SHP77 (cell line): ENCODE measurements at places on chromosomes 4 and X.

DNA sequence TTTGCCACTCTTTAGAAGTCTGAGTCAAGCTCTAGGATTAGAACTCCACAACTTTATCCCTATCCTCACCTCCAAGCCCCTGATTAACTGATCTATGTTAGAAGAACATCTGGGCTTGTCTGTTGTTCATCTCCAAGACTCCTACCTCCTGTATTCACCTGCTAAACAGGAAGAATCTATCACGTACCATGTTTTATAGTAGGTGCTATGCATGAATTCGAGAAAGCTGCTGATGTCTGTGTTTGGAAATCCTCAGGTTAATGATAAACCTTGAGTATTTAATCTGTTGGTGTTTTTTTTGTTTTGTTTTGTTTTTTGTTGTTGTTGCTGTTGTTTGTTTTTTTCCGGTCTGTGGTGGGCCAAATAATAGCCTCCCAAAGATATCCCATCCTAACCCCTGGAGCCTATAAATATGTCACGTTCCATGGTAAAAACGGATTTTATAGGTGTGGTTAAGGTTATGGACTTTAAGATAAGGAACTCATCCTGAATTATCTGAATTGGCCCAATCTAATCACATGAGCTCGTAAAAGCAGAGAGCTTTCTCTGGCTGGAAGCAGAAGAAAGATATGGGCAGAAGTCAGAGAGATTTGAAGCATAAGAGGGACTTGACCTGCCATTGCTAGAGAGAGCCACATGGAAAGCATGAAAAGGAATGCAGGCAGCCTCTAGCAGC, 101.2 kb upstream of the DUSP21 start:
- DNase-seq: no peak

- DNase-seq: no peak
Observed at GRCh38 chrX:370963-371745, 15.6 kb downstream of the PPP2R3B start.

- no peak for DNase-seq
Observed at GRCh38 chr4:125459531-125459930, 144.8 kb downstream of the FAT4 start.

GRCh38 chr4:121070274-121070673, 2.1 kb downstream of the NDNF start:
- peak; percentile 25 for DNase-seq

DNA sequence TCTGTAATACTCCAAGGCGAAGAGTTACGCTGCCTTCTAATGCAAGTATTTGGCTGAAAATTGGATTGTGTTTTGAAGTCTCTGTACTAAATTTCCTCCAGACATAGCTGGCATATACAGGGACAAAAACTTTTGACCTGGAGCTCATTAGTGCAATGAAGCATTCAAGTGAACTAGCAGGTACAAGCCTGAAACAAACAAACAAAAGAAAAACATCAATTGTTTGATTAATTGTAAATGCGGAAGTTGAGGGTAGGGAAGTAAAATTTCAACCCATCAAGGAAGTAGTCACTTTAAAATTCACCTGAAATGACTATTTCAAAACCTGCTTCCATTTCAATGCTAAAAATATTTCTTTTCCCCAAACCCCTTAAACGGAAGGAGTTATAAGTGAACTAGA, 516.3 kb upstream of the ATOH1 start:
- DNase-seq: no peak

DNA sequence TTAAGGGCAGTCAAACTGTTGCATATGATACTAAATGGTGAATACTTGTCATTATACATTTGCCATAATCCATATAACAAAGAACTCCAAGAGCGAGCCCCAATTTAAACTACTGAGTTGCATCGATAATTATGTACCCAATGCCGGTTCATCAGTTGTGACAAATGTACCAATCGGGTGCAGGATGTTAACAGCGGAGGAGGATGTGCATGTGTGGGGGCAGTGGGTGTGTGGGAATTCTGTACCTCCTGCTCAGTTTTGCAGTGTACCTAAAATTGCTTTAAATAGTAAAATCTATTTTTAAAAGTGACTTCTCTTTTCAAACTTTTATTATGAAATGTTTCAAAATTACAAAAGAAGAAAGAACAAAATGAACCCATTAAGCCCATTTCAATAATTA, 20.8 kb upstream of the CDS1 start:
- no peak for DNase-seq

GRCh38 chr4:31783311-31783710, 1063.1 kb downstream of the PCDH7 start:
- DNase-seq: no peak

- peak; percentile 13 for DNase-seq
Observed at GRCh38 chr4:110510955-110511544, 35.1 kb downstream of the ENPEP start.

GRCh38 chr4:180512801-180513475, 1730.3 kb upstream of the TENM3 start:
- peak; percentile 2 for DNase-seq

GRCh38 chr4:43564591-43564990, 672.1 kb downstream of the GRXCR1 start:
- no peak for DNase-seq

GRCh38 chr4:82611982-82612381, 50.2 kb upstream of the TMEM150C start:
- DNase-seq: no peak

DNA sequence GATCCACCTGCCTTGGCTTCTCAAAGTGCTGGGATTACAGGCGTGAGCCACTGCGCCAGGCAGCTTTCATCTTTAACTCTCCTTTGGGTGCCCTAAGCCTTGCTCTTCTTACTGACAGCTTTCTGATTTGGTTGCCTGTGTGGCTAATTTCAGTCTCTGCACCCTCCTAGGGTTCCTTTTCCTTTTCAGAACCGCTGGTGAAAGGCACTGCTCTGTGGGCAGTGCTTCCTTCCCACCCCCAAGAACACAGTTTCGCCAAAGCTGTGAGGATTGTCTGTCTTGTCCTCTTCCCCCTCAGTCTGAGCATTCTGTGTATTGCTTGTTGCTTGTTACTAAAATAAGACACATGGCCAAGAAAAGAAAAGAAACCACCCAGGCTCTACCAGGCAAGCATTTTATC, 101.4 kb upstream of the FRMPD3 start:
- no peak for DNase-seq

GRCh38 chrX:140933874-140934655, 68.3 kb upstream of the SPANXB1 start:
- DNase-seq: no peak

GRCh38 chr4:152258804-152259708, 276.8 kb downstream of the FBXW7 start:
- DNase-seq: no peak

- DNase-seq: no peak
Observed at GRCh38 chr4:19748519-19749479, 502.9 kb upstream of the SLIT2 start.

DNA sequence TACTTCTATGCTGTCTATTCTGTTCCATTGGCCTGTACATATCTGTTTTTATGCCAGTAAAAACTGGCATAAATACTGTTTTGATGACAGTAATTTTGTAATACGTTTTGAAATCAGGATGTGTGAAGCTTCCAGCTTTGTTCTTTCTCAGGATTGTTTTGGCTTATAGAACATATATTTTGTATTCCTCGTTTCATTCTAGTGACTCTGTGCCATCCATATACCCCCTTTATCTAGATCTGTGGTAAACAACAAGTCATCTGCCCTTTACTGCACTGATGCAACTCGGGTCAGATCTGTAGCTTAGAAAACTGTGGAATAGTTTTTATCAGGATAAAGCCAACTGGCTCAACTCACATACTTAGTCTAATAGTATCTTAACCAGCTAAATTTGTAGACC, 233.7 kb downstream of the PRDM5 start:
- no peak for DNase-seq

GRCh38 chrX:129769467-129770154, 10.1 kb upstream of the SASH3 start:
- no peak for DNase-seq

DNA sequence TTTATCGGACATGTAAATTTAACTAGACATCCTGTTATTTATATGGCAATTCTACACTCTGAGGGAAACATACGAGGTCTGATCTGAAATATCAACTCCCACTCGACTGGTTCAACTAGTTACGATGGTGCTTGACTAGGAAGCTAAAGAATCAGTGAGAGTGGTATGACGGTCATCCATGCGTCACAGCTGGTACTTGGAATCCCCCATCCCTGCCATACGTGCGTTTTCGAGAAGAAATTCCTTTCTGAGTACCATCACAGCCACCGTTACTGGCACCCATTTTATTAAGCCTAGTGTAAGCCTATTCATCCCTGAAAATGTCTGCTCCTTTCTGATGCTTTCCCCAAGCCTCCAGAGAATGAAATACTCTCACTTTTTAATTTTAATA, 695 bp upstream of the PIGA start:
- DNase-seq: peak; percentile 17

DNA sequence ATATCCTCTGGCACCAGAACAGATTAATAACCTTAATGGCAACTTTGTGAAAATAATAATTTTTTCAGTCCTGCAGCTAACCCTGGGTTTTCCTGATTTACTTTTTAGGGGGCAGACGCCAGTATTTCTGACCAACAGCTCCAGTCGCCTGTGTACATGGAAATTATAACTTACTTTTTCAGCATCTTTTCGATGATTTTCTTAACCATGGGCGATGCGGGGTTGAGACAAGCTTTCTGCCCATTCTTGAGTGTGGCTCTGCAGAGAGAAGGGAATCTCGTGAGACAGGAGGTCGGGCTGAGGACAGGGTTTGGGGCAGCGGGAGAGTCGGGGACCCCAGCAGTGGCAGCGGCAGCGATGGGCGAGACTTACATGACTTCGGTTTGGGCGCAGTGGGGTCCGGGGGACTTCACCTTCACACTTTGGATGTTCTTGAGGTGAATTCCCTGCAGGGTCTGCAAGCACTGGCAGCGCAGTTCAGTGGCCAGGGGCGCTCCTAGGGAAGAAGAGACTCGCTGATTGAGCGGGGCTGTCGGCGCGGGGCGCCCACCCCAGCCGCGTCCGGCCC, 484 bp downstream of the CXCL2 start:
- no peak for DNase-seq

DNA sequence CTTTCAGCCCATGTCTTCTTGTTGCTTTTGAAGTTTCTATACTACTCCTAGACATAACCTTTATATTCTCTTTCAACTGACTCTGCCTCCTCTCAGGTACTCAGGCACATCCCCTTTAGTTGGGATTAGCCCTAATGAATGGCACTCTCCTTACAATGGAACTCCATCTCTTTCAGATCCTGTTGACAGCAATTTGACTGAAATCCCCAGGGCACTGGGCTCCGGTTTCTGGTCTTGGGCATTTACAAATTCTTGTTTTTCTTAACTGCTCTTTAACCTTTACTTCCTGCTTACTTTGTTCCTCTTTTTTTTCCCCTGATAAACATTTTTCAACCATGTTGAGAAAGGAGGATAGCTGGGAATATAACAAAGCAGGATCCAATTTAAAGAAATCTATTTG, 68.9 kb downstream of the ENOX2 start:
- no peak for DNase-seq

DNA sequence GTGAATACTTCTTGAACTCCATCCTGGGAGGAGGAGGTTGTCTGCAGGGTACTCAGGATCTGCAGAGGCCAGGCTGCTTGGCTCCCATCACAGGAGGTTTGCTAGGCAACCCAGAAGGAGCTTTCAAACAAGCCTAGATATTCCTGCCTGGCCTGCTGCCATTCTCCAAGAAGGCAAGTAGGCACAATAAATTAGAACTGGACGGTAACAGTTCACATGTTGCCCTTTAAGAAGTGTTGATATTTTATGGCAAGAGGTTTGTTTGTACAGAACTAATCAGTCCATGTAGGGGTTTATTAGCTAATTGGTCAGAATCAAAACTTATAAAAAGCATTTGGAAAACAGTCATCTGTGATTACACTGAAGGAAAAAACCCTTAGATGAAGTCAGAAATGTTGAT, 39.3 kb downstream of the SYNPO2 start:
- no peak for DNase-seq

GRCh38 chr4:73258436-73258685, 237 bp downstream of the ANKRD17 start:
- DNase-seq: no peak

- DNase-seq: no peak
Observed at GRCh38 chr4:31682796-31683195, 962.6 kb downstream of the PCDH7 start.

GRCh38 chrX:38426785-38427184, 74.4 kb downstream of the OTC start:
- no peak for DNase-seq
